ENCODE measurements at places on chromosomes 1 and 21. TPM values are rescaled to one million over a fixed set of nuclear protein-coding genes. Genes with fewer than 3 reads are reported as not detected.

- H3K27me3 ChIP-seq: no peaks in the 10 kb centered on the region
- no peaks in the 10 kb centered on the region for H3K4me1 ChIP-seq
- H3K36me3 ChIP-seq: no peaks in the 10 kb centered on the region
- H3K4me3 ChIP-seq: no peak overlapping the region
Measured at GRCh38 chr1:209008586-209008985, 574.9 kb upstream of the CAMK1G start.

- H3K4me1 ChIP-seq: no peaks in the 10 kb centered on the region
- H3K27me3 ChIP-seq: no peaks in the 10 kb centered on the region
- no peak overlapping the region for H3K4me3 ChIP-seq
- no peak overlapping the region for H3K27ac ChIP-seq
- no peaks in the 10 kb centered on the region for H3K36me3 ChIP-seq
Measured at GRCh38 chr1:19918057-19918456, 5.4 kb downstream of the PLA2G2E start.

- H3K27ac ChIP-seq: no peak overlapping the region
- H3K36me3 ChIP-seq: no peaks in the 10 kb centered on the region
- no peak overlapping the region for H3K4me3 ChIP-seq
- peaks cover 62% of the 10 kb centered on the region for H3K4me1 ChIP-seq
- no peaks in the 10 kb centered on the region for H3K27me3 ChIP-seq
Measured at GRCh38 chr1:31013187-31013864, 52.2 kb downstream of the PUM1 start.

- H3K27me3 ChIP-seq: peaks cover 25% of the 10 kb centered on the region
- no peak for DNase-seq
- no peak overlapping the region for H3K27ac ChIP-seq
- H3K36me3 ChIP-seq: no peaks in the 10 kb centered on the region
Measured at GRCh38 chr1:50358962-50359361, 64.3 kb downstream of the DMRTA2 start.

- no peaks in the 10 kb centered on the region for H3K4me1 ChIP-seq
- H3K4me3 ChIP-seq: no peak overlapping the region
- H3K27me3 ChIP-seq: no peaks in the 10 kb centered on the region
- H3K27ac ChIP-seq: no peak overlapping the region
- no peak for DNase-seq
- no peaks in the 10 kb centered on the region for H3K36me3 ChIP-seq
Measured at GRCh38 chr1:6889875-6890480, 104.7 kb downstream of the CAMTA1 start.

GRCh38 chr1:204506969-204507316, 9.3 kb upstream of the MDM4 start:
- H3K27me3 ChIP-seq: no peaks in the 10 kb centered on the region
- H3K36me3 ChIP-seq: no peaks in the 10 kb centered on the region

DNA sequence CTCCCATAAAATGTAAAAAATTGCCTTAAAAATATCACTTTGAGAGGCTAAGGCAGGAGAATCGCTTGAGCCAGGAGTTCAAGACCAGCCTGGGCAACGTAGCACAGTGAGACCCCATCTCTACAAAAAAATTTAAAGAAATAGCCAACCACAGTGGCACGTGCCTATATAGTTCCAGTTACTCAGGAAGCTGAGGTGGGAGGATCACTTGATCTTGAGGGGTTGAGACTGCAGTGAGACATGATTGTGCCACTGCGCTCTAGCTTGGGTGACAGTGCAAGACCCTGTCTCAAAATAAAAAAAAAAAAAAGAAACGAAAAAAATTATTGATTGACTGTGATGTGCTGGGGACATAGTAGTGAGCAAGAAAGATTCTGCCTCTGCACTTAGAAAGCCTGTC, 38.4 kb downstream of the PKN2 start:
- no peak overlapping the region for H3K27ac ChIP-seq
- peaks cover 10% of the 10 kb centered on the region for H3K4me1 ChIP-seq
- no peak for DNase-seq
- no peaks in the 10 kb centered on the region for H3K27me3 ChIP-seq
- H3K4me3 ChIP-seq: no peak overlapping the region

Gene PAQR6
- 6.9 TPM for total RNA-seq

Gene KDF1
- not detected for total RNA-seq

DNA sequence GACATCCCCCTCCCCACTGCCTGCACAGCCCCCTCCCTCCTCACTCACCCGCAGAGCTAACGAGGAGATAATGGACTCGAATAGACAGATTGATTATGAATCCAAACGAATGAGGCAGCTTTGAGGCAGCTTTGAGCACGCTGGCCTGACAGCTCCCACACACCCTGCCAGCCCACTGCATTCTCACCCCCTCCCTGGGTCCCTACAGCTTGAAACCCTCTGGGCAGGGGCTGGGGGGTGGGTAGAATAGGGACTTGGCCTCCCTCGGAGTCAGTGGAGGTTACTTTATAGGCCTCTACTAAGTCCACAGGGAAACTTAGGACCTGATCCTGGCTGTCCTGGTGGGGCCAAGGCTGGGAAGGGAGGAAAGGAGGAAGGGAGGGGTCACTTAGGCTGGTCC, 1.9 kb downstream of the NTRK1 start:
- H3K4me3 ChIP-seq: no peak overlapping the region
- no peak overlapping the region for H3K27ac ChIP-seq
- peaks cover 27% of the 10 kb centered on the region for H3K4me1 ChIP-seq
- DNase-seq: no peak

DNA sequence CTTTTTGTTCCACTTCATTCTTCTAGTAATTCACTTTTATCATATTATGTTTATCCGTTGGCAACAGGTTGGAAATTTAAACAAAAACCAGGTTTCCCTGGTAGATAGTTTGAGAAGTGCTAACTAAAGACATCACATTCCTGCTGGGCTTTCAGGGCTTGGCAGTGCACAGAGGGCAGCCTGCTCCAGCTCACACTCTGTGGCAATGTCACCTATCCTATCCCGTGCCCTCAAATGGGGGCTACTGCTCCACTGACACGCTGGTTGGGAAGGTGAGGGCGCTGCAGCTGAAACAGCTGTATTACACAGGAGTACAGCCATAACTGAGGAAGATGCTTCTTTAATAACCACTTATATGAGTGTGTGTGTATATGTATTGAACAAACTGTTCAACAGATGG, 49.7 kb downstream of the RCAN1 start:
- no peak overlapping the region for H3K4me3 ChIP-seq
- no peak overlapping the region for H3K27ac ChIP-seq
- H3K36me3 ChIP-seq: no peaks in the 10 kb centered on the region
- H3K27me3 ChIP-seq: no peaks in the 10 kb centered on the region
- no peak for DNase-seq
- H3K4me1 ChIP-seq: peaks cover 8% of the 10 kb centered on the region

GRCh38 chr1:175188936-175189335, 3.6 kb downstream of the KIAA0040 start:
- peak overlapping the region; percentile 21 for H3K27ac ChIP-seq
- no peak for DNase-seq
- H3K4me1 ChIP-seq: peaks cover 16% of the 10 kb centered on the region
- H3K36me3 ChIP-seq: no peaks in the 10 kb centered on the region

- peak; percentile 46 for DNase-seq
- H3K27ac ChIP-seq: no peak overlapping the region
- no peaks in the 10 kb centered on the region for H3K36me3 ChIP-seq
- no peaks in the 10 kb centered on the region for H3K4me1 ChIP-seq
- no peak overlapping the region for H3K4me3 ChIP-seq
Measured at GRCh38 chr1:154883919-154884868, 14.1 kb upstream of the KCNN3 start.

- H3K4me1 ChIP-seq: peaks cover 57% of the 10 kb centered on the region
- no peaks in the 10 kb centered on the region for H3K36me3 ChIP-seq
- H3K27ac ChIP-seq: peak overlapping the region; percentile 92
- DNase-seq: peak; percentile 73
- H3K27me3 ChIP-seq: no peaks in the 10 kb centered on the region
Measured at GRCh38 chr1:15849775-15850324, 2.3 kb downstream of the SPEN start.

- peak; percentile 44 for DNase-seq
- peak overlapping the region; percentile 68 for H3K27ac ChIP-seq
- no peaks in the 10 kb centered on the region for H3K36me3 ChIP-seq
- no peaks in the 10 kb centered on the region for H3K27me3 ChIP-seq
- H3K4me3 ChIP-seq: no peak overlapping the region
- H3K4me1 ChIP-seq: peaks cover 51% of the 10 kb centered on the region
Measured at GRCh38 chr1:225481738-225482137, 53.9 kb upstream of the LBR start.

GRCh38 chr1:230147253-230148125, 80.5 kb downstream of the GALNT2 start:
- no peak for DNase-seq
- H3K4me3 ChIP-seq: no peak overlapping the region
- no peak overlapping the region for H3K27ac ChIP-seq

- no peaks in the 10 kb centered on the region for H3K4me1 ChIP-seq
- DNase-seq: no peak
- H3K4me3 ChIP-seq: no peak overlapping the region
- no peaks in the 10 kb centered on the region for H3K27me3 ChIP-seq
- H3K27ac ChIP-seq: no peak overlapping the region
Measured at GRCh38 chr1:101653482-101653946, 343.2 kb downstream of the OLFM3 start.

DNA sequence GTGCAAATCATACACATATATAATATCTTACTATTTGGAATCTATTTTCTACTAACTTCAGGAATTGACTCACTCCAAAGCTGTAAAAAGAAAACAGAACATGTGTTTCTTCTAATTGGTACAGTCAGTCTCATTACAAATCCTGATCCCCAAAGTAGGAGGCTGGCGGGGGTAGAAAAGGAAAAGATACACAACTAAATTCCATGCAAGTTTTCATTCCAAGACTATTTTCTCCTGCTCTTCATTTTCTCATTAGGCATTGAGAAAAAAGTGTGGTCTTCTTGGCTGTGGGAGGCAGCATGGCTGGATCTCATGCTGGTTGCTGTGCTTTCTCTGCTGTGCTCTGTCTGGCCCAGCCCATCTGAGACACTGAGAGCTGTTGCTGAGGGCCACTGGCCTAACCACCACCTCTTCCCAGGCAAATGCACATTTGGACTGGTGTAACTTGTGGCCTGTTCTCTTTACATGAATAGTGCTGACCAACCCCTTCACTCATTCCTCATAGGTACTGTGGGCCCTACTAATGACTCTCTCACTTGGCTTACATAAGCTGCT, 1107.5 kb upstream of the B3GALT2 start:
- H3K4me1 ChIP-seq: no peaks in the 10 kb centered on the region
- H3K36me3 ChIP-seq: no peaks in the 10 kb centered on the region
- no peaks in the 10 kb centered on the region for H3K27me3 ChIP-seq
- no peak overlapping the region for H3K27ac ChIP-seq

Gene GCSAML
- not detected for total RNA-seq

DNA sequence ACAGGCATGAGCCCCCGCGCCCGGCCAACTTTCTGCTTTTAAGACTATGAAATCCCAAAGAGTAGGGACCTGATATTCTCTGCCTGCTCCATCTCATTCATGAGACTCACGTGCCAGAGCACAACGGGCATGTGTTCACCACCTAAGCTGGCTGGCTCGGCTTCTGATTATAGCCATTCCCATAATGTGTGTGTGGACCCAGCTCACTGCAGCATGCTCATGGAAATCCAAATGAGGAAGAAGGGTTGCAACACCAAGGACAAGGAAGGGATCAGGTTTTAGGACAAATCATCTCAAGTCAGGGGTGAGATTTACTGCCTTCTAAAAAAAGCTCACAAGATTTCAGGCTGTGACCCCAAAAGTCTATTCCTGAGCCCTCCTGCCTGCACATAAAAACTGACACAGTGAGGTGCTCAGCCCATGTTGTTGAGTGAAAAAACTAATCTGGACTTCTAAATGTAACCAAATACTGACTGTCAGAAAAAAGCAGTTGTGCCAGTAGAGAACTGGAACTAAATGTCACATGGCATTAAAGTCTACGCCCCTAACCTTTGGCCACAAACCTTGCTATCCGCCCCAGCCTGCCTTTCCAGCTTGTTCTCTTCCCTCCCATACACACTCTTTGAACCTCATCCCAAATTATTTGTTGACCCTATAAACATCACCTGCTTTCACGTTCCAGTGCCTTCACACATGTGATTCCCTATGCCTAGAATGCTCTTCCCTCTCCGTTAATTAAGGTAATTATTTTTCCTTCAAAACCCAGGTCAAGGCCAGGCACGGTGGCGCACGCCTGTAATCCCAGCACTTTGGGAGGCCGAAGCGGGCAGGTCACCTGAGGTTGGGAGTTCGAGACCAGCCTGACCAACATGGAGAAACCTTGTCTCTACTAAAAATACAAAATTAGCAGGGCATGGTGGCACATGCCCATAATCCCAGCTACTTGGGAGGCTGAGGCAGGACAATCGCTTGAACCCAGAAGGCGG, 9.1 kb upstream of the COA7 start:
- H3K4me3 ChIP-seq: no peak overlapping the region
- H3K36me3 ChIP-seq: no peaks in the 10 kb centered on the region
- H3K27ac ChIP-seq: peak overlapping the region; percentile 70
- H3K27me3 ChIP-seq: no peaks in the 10 kb centered on the region
- H3K4me1 ChIP-seq: peaks cover 43% of the 10 kb centered on the region

Gene RGS16
- total RNA-seq: 0.83 TPM

Gene C1QA
- 238 TPM for total RNA-seq

GRCh38 chr1:209993061-209993830, 55.2 kb downstream of the SYT14 start:
- H3K27ac ChIP-seq: no peak overlapping the region
- H3K4me3 ChIP-seq: no peak overlapping the region
- H3K27me3 ChIP-seq: no peaks in the 10 kb centered on the region
- DNase-seq: no peak
- H3K4me1 ChIP-seq: no peaks in the 10 kb centered on the region
- no peaks in the 10 kb centered on the region for H3K36me3 ChIP-seq

- H3K27ac ChIP-seq: no peak overlapping the region
- H3K4me3 ChIP-seq: no peak overlapping the region
- no peak for DNase-seq
- H3K27me3 ChIP-seq: no peaks in the 10 kb centered on the region
Measured at GRCh38 chr1:175373786-175374623, 181.4 kb upstream of the KIAA0040 start.

DNA sequence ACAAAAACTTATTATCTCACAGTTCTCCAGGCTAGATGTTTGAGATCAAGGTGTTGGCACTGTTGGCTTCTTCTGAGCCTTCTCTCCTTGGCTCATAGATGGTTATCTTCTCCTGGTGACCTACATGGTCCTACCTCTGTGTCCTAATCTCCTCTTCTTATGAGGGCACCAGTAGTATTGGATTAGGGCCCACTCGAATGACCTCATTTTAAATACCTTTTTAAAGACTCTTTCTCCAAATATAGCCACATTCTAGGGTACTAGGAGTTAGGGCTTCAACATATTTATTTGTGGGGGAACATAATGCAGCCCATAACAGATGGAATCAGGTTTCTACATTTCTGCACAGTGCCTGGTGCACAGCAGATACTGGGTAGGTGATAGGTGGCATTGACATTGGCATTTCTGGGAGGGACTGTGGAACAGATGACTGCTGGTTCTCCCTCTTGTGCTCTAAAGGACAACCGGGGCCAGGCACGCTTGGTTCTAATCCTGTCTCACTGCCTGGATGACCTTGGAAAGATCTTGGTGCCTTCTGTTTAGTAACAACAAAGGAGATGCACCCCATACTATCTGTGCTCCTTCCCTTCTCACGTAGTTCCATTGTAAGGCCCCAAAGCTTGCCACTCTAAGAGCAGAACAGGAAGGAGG, 140.3 kb downstream of the PLPP3 start:
- H3K27ac ChIP-seq: no peak overlapping the region
- H3K4me3 ChIP-seq: no peak overlapping the region
- no peak for DNase-seq
- no peaks in the 10 kb centered on the region for H3K27me3 ChIP-seq
